ENCODE measurements at places on chromosomes 5 and 9.

DNA sequence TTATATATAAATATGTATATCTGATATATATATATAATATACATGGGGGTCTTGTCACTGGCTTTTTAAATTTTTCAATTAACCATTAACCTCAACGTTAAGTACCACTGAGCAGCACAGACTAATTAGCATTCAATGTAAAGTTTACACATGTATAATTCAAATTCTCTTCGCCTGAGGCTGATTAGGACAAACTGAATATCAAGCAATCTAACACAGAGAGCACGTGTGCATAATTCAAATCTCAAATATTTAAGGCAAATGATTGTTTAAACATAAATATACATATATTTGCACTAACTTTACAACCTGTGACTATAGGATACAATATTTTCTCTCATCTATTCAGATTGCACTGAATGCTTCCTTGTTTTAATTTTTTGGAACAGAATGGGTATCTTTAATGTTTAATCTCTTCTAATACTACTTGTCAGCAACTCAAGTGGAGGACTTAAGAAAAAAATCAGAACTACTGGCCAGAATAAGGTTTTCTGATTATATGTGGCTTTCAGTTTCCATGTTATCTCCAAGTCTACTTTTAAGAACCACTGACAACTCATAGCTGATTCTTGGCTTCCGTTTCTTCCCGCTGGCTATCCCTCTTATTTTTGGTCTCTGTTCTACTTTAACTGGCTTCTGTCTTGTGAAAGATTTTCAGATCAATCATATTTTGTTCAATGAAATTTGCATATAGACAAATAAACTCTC is 204.8 kb downstream of the MLLT3 start:
- no peak for DNase-seq

DNA sequence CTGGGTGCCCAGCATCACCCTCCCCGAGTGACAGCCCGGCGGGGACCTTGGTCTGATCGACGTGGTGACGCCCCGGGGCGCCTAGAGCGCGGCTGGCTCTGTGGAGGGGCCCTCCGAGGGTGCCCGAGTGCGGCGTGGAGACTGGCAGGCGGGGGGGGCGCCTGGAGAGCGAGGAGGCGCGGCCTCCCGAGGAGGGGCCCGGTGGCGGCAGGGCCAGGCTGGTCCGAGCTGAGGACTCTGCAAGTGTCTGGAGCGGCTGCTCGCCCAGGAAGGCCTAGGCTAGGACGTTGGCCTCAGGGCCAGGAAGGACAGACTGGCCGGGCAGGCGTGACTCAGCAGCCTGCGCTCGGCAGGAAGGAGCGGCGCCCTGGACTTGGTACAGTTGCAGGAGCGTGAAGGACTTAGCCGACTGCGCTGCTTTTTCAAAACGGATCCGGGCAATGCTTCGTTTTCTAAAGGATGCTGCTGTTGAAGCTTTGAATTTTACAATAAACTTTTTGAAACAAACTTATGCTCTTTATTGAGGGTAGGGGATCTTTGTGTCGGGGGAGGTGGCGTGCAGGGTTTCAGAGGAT is 1.3 kb downstream of the GADD45G start:
- DNase-seq: peak; percentile 53

DNA sequence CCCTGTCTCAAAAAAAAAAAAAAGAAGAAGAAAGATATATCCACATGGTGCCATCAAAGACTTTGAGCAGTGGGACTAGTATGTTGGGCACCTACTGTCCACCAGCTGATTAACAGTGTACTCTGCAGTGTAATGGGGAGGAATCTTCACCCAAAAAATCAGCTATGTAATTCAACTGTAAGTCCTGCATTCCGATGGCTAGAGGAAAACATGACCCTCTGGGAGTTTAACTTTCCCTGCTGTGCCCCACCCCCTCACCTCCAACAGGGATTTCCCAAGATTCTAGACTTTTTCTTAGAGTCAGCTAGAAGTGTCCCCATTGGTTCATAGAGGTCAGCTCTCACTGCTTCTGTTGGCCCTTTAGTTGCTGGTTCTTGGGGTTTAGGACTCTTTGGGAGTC is 221.2 kb upstream of the CLINT1 start:
- no peak for DNase-seq

DNA sequence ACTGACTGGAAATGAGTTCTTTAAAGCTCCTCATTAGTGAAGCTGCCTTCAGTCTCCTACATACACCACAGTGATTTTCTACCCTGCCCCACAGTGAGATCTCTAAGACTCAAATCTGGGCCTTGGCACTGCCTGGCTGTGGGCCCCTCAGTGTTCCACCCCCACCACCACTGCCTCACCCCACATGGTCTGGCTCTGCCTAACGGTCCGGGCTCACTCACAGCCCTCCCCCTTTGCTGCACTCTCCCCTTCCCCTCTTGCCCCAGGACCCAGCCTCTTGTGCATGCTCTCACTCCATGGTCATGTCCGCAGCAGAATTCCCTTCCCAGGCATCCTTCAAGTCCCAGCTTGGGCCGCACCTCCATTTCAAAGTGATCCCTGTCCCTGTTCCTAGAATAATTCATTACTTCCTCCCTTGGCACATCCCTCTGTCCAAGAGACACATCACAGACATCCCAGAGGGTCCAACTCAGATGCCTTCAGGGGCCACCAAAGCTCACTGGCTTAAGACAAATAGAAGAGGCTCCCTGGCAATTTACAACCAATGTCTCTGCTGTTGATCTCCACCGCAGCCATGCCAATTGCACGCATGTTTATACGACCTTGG is 56.7 kb downstream of the HRH2 start:
- no peak for DNase-seq

DNA sequence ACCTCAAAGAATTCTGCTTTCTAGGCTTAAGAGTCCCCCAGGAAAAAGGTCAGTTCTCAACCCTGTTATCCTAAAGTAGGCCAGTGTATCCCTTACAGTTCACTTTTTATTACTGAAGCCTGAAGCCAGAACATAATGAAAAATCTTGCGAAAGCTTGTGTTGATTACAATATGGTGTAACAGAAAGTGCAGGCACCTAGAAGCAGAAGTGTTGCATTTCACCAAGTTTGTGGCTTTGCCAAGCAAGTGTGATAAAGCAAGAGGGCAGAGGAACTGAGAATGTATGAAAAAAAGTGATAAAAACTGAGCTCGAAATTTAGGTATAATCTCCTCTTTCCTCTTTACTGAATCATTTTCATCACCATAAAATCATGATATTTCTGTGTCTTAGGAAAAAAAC is 26.2 kb downstream of the AGTPBP1 start:
- DNase-seq: no peak

DNA sequence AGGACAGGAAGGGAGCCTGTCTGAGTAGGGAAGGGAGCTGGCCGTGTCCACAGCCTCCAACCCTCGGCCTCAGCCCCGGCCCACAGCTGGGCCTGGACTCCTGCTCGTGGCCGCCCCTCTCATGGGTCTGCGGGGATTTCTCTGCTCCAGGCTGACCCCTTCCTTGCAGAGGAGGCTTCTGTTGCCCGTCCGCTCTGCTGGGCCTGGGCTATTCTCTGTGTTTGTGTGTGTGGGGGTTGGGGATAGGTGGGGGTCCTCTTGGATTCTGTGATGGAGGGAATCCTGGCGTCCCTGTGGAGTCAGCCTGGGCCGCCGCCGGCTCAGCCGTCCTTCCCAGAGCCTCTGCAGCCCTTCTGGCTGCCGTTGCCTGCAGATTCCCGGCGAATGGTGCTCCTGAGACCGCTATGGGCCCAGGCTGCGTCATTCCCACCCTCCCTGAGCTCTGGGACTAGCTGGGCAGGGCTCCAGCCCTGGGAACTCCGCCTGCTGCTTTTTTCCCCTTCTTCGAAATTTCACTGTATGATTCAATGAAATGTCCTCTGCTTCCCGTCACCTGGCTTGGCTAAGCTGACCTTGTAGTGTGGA is 64.2 kb downstream of the FGF18 start:
- peak; percentile 56 for DNase-seq

GRCh38 chr5:180026320-180026719 is 45.2 kb downstream of the RNF130 start:
- DNase-seq: peak; percentile 23

DNA sequence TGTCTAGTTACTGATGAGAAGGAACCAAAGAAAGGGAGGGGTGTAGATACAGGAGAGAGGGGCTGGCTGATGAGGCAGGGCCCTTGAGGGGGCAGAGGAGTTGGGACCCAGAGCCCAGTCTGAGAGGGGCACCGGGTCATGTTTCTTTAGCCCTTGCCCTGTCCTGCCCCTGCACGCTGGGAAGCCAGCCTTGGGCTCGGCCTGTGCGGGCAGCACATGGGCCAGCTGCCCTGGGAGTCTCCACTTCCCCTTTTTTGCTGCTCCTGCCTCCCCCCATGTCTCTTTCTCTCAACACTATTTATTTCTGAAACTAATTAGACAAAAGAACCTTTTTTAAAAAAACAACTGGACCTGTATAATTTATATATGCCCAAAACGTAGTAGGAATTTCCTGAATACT is 20.5 kb downstream of the MVB12B start:
- no peak for DNase-seq

- DNase-seq: no peak
These were observed 108.5 kb downstream of the ADRB2 start for GRCh38 chr5:148934895-148935400.

- DNase-seq: no peak
These were observed 63.4 kb downstream of the ANKRD33B start for GRCh38 chr5:10627160-10627701.

- peak; percentile 7 for DNase-seq
These were observed 581.8 kb upstream of the C9orf72 start for GRCh38 chr9:28155067-28155466.

DNA sequence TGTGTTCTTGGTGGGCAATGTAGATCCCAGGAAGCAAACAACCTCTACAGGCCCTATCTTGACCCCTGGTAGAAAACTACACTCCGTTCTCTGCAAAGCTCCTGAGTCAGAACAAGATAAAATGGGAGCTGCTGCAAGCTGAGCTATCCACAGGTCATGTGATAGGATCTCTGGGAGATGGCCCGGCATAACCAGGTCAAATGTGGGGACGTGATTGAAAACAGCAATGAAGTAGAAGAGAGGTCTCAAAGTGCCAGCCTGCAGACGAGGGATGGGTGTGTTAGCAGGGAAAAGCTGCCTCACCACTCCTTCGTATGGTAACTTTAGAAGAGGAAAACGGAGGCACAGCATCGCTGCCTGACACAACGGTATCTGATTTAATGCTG is 25.0 kb downstream of the NRG2 start:
- no peak for DNase-seq

GRCh38 chr5:107799306-107799705 is 128.6 kb upstream of the EFNA5 start:
- no peak for DNase-seq

DNA sequence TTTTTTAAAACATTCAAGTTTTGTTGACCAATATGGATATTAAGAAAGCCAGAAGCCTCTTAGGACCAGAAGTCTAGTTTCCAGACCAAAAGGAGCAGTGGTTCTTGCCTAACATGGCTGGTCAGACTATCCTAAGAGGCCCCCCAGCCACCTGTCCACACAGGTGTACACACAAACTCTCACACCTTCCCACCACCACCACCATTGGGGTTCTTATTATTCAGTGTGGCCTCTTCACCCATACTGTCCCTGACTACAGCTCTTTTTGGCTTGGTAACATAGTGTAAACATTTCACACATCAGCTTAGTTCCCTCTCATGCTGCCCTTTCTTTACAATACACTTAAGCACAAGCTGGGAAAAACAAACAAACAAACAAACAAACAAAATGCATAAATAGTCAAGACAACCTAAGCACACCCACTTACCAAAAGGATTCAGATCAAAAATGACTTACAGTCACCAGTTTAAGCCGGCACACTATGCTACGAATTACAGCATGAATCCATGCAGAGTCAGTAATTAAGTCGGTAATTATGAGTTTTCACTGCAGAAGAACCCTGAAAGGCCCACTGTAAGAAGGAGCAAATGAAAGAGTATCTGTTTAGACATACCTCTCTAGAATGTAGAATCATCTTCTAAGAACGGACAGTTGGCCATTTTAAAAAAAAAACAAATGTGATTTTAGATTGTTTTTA is 9.5 kb downstream of the LHFPL2 start:
- no peak for DNase-seq

DNA sequence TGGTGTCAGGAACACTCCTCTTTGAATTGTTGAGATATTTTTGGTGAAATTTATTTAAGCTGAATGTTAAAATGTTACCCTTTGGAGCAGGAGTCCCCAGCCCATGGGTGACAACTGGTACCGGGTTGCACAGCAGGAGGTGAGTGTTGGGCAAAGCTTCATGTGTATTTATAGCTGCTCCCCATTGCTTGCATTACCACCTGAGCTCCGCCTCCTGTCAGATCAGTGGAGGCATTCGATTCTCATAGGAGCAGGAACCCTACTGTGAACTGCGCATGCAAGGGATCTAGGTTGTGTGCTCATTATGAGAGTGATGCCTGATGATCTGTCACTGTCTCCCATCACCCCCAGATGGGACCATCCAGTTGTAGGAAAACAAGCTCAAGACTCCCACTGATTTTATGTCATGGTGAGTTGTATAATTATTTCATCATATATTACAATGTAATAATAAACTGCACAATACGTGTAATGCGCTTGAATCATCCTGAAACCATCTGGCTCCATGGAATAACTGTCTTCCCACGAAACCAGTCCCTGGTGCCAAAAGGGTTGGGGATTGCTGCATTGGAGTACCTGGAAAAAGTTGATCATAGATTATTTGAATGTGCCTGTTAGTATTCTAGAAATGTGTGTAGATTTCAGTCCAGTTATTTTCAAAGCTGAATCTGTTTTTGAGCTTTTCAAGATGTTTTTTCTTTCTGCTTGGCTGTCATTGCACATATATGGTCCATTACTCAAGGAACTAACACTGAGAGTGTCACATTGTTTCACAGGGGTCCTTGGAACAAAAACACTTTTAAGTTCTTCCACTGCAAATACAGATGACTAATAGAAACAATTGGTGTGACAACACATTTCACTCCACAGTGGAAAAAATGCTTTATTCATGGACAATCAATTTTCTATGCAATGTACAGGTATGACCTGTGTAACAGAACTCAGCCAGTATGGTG is 104.6 kb upstream of the TNFAIP8 start:
- no peak for DNase-seq

GRCh38 chr9:34380034-34380510 is 3.4 kb upstream of the MYORG start:
- no peak for DNase-seq

DNA sequence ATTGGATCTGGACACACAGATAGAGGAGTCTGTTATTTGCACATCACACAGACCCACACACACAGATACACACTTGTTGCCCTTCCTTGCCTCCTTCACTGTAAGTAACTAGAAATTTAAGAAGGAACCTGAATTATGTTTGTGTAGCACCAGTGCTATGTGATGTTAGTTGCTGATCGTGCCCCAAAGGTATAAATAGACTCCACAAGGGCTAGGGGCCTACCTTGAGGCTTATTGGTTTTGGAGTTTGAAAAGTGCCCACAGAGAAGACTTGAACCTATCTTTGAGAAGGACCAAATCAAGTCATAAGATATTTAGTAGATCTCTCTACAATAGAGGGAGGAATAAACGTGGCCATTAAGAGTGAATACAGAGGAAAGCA is 8.8 kb upstream of the TGFBI start:
- no peak for DNase-seq

All from fibroblast of skin of back (primary cell).